ENCODE measurements at places on chromosomes 11 and 22. TPM values are rescaled to one million over a fixed set of nuclear protein-coding genes. Genes with fewer than 3 reads are reported as not detected.

DNA sequence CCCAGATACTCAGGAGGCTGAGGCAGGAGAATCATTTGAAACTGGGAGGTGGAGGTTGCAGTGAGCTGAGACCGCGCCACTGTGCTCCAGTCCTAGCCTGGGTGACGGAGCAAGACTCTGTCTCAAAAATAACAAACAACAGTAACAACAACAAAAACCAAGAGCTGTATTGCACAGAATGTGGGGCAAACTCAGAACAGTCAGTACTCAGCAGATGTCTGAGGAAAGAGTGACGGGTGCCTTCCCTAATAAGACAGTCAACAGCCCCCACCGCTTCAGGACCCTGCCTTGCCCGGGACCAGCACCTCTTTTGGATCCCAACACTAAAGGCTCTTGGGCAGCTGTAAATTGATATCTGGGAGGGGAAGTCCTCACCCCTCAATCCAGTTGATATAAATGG, 40.3 kb downstream of the RIBC2 start:
- no peak for DNase-seq

DNA sequence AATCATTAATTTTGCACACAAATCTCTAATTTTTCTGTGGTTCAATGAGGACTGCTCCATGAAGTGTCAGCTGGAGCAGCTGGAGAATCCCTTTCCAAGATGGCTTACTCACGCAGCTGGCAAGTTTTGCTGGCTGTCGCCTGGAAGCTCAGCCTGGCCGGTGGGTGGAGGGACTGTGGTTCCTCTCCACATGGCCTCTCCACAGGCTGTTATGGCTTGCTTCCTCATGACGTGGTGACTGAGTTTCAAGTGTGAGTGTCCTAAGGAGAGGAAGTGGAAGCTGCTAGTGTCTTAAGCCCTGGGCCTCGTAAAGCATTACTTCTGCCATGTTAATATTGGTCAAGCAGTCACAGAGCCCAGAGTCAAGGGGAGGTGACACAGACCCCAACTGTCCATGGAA, 14.0 kb upstream of the NRIP3 start:
- no peak for DNase-seq

- no peak for DNase-seq
These were observed 32.7 kb downstream of the TBC1D22A start for GRCh38 chr22:46795140-46795539.

DNA sequence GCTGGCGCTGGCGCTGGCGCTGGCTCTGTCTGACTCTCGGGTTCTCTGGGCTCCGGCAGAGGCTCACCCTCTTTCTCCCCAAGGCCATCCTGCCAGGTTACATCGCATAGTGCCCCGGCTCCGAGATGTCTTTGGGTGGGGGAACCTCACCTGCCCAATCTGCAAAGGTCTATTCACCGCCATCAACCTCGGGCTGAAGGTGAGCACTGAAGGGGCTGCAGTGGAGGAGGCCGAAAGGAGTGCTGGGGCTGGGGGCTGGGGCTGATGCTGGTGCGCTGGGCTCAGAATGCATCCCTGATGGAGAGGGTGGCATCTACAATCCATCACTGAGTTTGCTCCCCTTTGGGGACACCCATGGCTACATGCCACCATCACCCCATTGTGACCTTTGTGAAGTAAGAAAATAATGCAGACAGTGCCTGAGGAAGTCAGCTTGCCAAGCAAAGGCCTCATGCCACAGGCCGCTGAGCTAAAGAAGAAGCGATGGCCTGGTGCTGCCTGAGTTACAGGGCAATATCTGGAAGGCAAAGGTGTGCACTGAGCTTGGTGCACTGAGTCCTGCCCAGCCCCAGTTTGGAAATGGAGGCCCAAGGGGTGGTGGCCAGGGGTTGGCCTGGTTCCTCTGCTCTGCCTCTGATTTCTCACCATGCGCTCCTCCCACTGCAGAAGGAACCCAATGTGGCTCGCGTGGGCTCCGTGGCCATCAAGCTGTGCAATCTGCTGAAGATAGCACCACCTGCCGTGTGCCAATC, 620 bp downstream of the SMPD1 start:
- no peak for DNase-seq

TUB gene
- total RNA-seq: 3.9 TPM

DSCAML1 gene
- not detected for total RNA-seq
